Stimulated activated CD4-positive, alpha-beta T cell treated with anti-CD3 and anti-CD28 coated beads, Interleukin-15, amount 100 ng/mL, for 1 hour (primary cell): ENCODE measurements at places on chromosomes 5 and 9.

GRCh38 chr9:35172878-35173277 is 11.1 kb downstream of the UNC13B start:
- no peak for DNase-seq

- DNase-seq: no peak
Measured at GRCh38 chr5:113084402-113085083, 107.9 kb downstream of the DCP2 start.

DNA sequence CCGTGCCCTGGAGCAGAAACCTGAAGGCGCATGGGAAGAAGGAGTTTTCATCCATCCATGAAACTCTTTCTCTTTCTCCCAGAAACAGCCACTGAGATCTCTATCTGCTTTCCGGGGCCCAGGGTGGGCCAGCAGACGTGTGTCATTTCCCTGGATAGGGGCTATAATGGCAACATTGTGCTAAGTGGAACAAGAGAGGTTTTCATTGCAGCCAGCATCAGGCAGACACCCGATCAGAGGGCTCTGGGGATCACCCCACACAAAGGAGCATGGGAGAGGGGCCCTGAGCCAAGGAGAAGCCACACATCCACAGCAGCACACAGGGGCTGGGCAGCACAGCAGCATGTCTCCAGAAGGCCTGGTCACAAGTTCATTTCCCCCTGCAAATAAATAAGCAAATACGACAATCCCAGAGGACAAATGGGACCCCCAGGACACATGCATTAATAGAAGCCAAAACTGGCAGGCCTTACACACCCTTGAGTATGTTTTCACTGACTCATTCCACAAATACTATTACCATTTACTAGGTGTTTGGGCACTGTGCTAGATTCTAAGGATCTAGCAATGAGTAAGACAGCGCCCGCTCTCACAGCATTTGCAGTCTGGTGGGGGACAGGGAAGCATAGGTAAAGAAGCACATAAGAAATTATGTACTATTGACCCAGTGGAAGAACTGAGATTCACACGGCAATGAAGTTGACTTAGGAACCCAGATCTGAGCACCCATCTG is 4.3 kb upstream of the AFAP1L1 start:
- DNase-seq: no peak

GRCh38 chr9:30524311-30524710 is 1860.1 kb upstream of the ACO1 start:
- DNase-seq: no peak

DNA sequence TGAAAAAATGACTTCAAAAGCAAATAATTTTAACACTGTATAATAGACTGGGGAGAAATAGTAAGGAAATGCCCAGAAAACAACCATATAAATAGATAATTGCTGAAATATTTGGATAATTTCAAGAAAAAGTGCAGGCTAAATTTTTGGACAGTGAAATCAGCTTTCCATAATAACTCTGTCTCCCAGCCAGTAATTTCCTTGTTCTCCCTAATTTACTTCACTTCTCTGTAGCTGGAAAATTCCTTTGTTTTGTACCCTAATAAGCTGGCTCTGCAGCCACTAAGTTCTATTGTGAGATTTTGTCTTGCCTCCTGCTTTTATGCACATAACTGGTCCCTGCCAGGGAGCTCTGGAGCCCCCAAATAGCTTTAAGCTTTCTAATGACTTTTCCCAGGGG is 27.7 kb downstream of the PRDM6 start:
- DNase-seq: no peak

GRCh38 chr5:65034029-65034812 is 265.5 kb downstream of the CWC27 start:
- DNase-seq: no peak

GRCh38 chr5:59760785-59761348 is 132.7 kb downstream of the PDE4D start:
- no peak for DNase-seq

DNA sequence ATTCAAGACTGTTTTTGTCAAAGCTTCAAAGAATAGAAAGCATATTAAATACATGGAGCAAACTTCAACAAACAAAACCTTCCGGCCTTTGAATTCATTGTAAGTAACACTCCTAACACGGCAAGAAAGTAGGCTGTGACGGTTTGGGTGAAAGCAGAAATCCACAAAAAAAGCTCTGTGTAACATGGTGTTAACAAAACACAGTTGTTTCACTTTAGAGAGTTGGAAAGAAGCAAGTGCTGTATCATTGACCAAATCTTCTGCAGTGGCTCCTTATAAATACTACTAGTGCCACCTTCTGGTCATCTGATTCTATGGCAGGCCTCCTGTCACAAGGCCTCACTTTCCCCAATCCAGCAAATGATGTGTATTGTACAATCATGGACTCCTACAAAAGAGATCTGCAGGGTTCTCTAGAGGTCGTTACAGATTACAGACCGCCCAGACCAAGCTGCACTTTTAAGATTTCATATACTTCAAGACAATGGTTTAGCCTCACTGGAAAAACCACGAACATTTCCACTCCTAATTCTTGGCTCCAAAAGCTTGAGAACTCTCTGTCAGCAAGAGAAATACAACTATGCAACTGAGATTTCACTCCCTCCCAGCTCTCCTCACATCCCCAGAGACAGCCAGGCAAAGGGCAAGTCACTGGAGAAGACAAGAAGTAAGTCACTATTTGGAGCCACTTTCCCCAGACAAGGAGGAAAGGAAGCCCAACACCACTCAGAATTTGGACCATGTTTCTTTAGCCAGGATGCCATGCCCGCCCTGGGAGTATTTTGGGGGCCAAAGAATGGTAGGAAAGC is 196.2 kb downstream of the DTWD2 start:
- no peak for DNase-seq

DNA sequence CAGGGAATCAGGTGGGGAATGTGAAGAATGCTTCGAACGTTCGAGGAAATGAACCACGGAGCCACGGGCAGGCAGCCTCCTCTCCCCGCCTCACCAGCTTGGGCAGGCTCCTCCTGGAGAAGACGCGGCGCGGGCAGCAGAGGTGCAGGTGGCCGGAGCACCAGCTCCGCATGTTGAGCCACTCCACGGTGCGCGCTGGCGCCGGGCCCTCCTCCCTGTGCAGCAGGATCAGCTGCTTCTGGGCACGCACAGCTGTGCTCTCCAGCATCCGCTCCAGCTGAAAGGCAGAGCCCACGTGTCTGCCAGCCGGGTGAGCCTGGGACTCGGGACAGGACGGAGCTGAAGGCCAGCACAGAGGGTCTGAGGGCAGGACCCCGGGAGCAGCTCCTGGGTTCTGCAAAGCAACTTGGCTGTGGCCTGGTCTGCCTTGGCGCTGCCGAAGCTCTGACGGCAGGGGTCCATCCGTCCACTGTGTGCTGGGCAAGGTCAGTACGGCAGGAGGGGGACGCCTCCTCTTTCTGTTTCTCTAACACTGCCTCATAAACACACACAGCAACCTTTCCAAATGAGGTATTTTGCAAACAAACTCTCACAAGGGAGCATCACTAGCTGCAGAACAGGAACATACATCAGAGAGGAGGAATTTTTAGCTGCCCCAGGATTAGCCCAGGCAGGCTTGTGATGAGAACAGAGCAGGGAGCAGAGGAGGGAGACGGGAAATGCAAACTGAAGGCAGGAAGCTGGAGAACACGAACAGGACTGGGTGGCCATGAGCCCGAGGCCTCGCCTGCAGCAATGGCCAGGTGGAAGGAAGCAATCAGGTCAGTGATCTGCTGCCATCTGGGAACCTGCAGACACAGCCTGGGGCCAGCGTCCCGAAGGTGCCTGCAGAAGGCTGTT is 20.1 kb upstream of the NSMF start:
- DNase-seq: no peak

- DNase-seq: no peak
Measured at GRCh38 chr9:79264511-79265355, 307.0 kb upstream of the TLE4 start.

GRCh38 chr5:68170826-68171558 is 44.6 kb upstream of the PIK3R1 start:
- no peak for DNase-seq

DNA sequence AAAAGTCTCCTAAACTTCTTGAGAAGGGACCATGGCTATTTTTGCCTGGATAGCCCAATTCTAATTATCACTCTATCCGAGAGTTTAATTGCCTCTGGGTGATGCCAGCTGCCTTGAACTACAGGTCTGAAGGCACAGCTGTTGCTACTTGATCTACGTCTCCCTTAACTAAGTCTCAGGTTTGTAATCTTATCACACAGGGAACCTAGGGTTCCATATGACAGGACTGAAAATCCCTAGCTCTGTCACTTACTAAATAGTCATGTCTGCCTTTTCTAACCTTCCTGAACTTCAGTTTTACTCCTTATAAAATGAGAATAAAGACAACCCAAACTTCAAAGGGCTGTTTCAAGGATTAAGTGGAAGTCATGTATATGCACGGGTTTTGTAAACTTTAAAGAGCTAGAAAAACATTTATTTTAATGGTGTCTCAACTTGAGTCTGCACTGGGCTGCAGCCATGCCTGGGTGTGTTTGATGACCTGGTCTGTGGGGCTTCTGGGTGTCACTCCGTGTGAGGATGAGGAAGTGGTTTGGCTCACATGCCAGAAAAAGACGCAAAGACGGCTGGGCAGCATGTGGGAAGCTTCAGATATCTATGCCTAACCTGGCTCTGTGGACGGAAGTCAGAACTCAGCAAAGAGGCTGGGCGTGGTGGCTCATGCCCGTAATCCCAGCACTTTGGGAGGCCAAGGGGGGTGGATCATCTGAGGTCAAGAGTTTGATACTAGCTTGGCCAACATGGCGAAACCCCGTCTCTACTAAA is 129.3 kb upstream of the SLC44A1 start:
- DNase-seq: no peak

GRCh38 chr9:118273048-118273447 is 568.8 kb downstream of the TLR4 start:
- DNase-seq: no peak

- no peak for DNase-seq
Measured at GRCh38 chr9:125141251-125141650, 2.1 kb downstream of the SCAI start.
